ENCODE measurements at places on chromosomes 5 and 9. TPM values are rescaled to one million over a fixed set of nuclear protein-coding genes. Genes with fewer than 3 reads are reported as not detected.

NIPAL4 gene
- not detected for total RNA-seq

DNA sequence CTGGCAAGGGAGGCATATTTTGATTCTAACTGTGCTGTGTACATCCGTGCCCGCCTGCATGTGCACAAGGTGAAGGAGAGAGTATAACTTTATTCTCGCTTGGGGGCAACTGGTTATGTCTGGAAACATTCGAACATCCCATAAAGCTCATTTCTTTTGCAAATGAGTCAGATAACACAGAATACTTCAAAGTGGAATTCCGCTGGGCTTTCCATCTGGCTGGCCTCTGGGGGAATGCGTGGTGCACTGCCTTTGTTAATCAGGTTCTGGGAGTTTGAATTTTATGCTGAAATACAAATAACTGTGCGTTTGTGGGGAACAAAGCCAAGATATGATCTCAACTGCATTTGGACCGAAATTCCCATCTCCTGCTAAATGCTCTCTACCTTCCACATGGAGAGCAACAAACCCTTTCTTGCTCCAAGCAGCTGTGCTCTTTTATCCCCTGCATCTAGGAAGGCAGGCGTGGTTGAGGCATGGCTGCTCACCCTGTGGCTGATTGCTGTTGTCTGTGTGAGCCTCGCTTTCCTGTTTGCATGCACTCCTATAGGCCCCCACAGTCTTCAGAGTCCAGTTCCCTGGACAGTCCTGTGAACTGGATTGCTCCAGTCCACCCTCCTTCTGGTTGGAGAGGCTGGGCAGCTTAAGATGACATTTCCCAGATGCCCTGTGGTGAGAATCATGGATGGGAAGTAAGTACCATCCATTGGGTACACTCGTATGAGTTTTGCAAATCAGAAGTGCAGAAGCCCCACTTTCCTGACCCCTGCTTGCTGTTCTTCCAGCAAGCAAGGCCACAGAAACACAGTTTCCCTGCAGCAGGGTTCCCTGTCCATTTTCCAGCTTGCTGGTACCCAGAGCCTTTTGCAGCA is 82.9 kb upstream of the ALDH1B1 start:
- H3K27me3 ChIP-seq = no peaks in the 10 kb centered on the region
- H3K4me1 ChIP-seq = no peaks in the 10 kb centered on the region
- H3K36me3 ChIP-seq = no peaks in the 10 kb centered on the region
- no peak overlapping the region for H3K27ac ChIP-seq
- DNase-seq = no peak
- no peak overlapping the region for H3K4me3 ChIP-seq

DNA sequence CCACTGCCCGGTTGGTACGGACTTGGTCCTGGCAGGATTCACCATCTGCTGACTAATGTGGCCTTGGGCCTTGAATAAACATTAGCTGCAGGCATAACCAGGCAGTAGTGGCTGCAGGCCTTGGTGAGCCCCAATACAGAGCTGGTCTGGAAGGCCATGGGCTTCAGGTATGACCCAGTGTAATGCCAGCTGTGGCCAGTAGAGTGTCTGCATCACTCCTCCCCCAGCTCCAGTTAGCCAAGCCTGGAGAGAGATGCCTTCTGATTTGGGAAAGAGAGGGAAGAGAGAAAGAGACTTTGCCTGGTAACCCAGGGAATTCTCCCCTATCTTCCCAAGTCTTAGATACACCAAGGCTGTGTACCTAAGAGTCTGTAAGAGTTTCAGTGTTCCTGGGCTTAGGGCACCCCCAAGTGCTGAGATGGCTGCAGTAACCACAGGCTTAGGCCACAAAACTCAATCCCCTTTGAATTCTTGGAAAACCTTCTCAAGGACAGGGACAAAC is 5.6 kb upstream of the C5 start:
- no peak overlapping the region for H3K4me3 ChIP-seq
- H3K36me3 ChIP-seq = no peaks in the 10 kb centered on the region
- H3K27ac ChIP-seq = peak overlapping the region; percentile 18
- DNase-seq = peak; percentile 81
- H3K4me1 ChIP-seq = no peaks in the 10 kb centered on the region
- no peaks in the 10 kb centered on the region for H3K27me3 ChIP-seq

DNA sequence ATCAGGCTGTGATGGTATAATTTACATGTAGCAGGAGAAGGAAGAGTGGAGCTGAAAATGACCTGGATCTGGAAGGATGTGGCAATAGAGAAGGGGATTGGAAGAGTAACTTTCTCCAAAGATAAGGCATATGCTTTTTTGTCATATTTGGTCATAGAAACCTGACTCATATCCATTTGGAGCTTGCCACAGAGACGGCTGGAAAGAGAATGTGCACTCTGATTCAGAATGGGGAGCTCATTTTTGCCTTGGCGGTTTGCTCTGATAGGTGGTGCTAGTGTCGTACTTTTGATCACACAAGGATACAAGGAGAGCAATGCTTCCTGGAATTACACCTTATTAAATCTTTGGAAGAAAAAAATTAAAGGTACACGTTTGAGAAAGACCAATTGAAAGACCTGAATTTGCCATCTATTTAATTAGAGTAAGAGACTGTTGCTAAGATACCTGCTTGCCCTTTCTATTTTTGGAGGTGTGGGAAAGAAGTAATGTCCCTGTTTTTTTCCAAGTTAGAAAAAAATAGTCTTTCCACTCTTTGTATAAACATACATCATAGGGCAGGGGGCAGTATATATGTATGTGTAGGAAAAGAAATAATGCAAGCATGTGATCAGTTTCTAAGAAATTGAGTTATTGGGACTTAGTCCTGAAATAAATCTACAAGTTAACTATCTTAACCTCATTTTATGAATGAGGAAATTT is 5.4 kb downstream of the LSM11 start:
- no peaks in the 10 kb centered on the region for H3K4me1 ChIP-seq
- DNase-seq = no peak
- H3K27me3 ChIP-seq = no peaks in the 10 kb centered on the region
- no peak overlapping the region for H3K4me3 ChIP-seq

GRCh38 chr9:108634204-108634603 is 221.6 kb downstream of the ACTL7B start:
- no peak for DNase-seq
- H3K4me3 ChIP-seq = no peak overlapping the region

RBM18 gene
- 9.3 TPM for total RNA-seq

DNA sequence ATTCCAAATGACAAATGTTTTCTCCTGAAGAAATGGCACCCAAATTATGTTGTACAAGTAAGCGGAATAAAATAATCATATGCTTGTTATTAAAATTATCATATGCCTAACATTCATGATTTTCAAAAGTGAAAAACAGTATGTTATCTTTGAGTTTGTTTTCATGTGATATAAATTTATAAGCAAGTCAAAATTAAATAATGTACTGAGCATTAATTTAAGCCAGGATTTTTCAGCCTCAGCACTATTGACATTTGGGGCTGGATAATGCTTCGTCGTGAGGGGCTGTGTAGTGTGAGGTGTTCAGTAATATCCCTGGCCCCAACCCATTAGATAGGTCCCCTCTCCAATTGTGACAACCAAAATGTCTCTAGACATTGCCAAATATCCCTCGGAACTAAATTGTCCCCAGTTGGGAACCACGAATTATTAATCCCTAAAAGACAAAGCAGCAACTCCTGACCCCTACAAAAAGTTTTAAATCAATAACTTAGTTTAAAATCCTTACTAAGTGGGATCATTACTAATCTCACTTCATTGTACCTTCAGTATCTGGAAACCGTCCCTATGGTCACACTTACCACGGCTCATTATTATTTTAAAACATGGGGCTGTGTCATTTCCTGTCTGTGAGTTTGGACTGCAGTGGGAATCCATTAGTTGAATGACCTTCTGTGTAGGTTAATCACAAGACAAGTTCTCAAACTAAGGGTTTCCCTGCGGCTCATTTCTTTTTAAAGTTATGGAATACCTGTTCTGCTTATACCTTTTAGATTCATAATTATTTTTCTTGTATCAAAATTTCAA is 1.3 kb upstream of the NNT start:
- no peak for DNase-seq
- H3K4me1 ChIP-seq = no peaks in the 10 kb centered on the region
- H3K4me3 ChIP-seq = peak overlapping the region; percentile 86
- H3K27me3 ChIP-seq = no peaks in the 10 kb centered on the region
- no peaks in the 10 kb centered on the region for H3K36me3 ChIP-seq
- peak overlapping the region; percentile 89 for H3K27ac ChIP-seq

DNA sequence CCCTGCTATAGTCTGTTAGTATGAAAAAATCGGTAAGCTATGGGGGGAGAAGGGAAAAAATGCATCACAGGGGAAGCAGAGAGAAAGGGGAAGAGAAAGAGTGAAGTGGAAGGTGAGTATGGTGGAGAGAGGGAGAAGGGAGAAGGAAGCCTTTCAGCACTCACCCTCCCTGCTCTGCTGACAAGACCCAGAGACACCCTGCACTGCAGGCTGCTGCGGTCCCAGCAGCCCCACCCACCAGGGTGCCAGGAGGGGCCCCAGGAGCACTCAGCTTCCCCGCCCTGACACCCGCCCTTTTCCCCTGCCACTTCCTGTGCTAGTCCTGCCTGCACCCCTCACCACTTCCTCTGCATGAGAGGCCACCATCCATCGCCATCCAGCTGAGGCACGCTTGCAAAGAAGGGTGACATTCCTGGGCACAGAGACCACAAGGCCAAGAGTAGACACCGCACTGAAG is 12.7 kb downstream of the STK10 start:
- H3K4me3 ChIP-seq = no peak overlapping the region
- H3K36me3 ChIP-seq = no peaks in the 10 kb centered on the region
- DNase-seq = peak; percentile 73
- no peaks in the 10 kb centered on the region for H3K4me1 ChIP-seq

Measured in right lobe of liver (tissue), 6 donors.